ENCODE measurements at places on chromosomes 4 and X. TPM values are rescaled to one million over a fixed set of nuclear protein-coding genes. Genes with fewer than 3 reads are reported as not detected.

Gene GABRE
- total RNA-seq = not detected

Gene YY2
- 2.1 TPM for total RNA-seq

Gene FAT1
- not detected for total RNA-seq

Gene DRP2
- 0.97 TPM for total RNA-seq

DNA sequence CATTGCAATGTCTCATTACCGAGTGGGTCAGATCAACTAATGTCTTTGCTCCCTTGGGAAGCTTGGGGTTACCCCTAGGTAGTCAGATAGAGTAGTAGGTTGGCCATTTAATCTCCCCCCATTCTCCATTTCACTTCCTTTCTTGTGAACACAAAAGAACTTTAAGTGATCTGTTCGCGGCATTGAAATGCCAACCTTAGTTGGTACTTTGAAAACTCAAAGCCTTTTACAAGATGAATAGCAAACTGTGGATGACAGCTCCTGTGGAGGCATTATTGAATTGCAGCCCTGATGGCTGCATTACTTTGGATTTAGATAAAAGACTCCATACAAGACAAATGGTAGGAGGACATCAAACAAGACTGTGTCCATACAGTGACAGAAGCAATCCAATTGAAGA lies 469.1 kb downstream of the GBA3 start:
- H3K4me3 ChIP-seq = no peak overlapping the region
- DNase-seq = no peak
- H3K27ac ChIP-seq = no peak overlapping the region
- no peaks in the 10 kb centered on the region for H3K4me1 ChIP-seq

DNA sequence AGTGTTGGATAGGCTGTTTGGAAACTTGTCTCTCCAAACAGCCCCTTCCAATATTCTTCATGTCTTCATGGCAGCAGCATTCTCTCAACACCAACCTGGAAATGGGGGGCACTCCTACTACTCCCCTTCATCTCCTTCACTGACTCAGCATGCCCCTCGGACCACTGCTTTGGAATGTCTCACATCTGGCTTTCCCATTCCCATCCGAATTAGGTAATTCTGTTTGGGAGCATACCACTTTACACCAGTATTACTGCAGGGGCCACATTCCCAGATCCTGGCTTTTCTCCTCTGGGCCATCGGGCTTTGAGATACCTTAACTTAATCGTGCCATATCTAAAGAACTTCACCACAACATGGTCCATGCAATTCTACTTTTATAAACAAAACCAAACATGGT lies 100.8 kb downstream of the MAML3 start:
- H3K27me3 ChIP-seq = peaks cover 12% of the 10 kb centered on the region
- no peak overlapping the region for H3K4me3 ChIP-seq
- peaks cover 2% of the 10 kb centered on the region for H3K36me3 ChIP-seq
- H3K27ac ChIP-seq = no peak overlapping the region

- H3K4me3 ChIP-seq = no peak overlapping the region
- peaks cover 10% of the 10 kb centered on the region for H3K4me1 ChIP-seq
- no peaks in the 10 kb centered on the region for H3K36me3 ChIP-seq
- H3K27me3 ChIP-seq = peaks cover 2% of the 10 kb centered on the region
These were observed 43.9 kb downstream of the CLNK start for GRCh38 chr4:10640561-10641201.

DNA sequence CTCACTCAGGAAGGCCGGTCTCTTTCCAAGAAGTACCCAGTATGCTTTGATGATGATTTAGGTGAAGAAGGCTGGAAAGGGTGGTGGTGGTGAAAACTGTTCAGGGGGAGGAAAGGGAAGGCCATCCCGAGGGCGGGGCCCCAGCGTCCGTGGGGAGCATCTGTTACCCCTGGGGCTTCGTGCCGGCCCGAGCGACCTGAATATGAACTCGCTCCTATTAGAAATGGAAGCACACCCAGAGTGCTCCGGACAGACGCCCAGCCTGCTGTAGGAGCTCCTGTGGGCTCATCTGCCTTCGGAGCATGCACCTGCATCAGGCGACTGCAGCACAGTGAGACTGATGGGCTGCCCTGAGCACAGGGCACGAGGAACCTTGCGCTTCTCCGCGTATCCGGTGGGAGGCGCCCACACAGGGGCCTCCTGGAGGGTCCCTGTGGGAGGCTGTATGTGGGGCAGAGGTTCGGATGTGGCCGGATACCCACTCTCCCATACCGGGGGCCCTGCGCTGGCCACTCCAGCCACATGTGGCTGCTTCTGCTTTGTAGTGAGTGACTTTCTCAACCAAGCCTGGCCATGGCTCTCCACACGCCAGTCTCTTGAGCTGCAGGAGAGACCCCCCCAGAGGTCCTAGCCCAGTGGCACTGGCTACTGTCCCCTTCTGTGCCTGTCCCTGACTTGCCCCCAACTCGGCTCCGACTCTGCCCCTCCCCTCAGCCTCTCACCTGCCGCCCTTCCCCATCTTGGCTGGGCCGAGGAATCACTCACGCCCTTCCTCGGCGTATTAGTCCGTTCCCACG lies 36.7 kb downstream of the FGFRL1 start:
- H3K4me1 ChIP-seq = peaks cover 2% of the 10 kb centered on the region
- peaks cover 13% of the 10 kb centered on the region for H3K27me3 ChIP-seq
- DNase-seq = no peak
- H3K4me3 ChIP-seq = no peak overlapping the region

DNA sequence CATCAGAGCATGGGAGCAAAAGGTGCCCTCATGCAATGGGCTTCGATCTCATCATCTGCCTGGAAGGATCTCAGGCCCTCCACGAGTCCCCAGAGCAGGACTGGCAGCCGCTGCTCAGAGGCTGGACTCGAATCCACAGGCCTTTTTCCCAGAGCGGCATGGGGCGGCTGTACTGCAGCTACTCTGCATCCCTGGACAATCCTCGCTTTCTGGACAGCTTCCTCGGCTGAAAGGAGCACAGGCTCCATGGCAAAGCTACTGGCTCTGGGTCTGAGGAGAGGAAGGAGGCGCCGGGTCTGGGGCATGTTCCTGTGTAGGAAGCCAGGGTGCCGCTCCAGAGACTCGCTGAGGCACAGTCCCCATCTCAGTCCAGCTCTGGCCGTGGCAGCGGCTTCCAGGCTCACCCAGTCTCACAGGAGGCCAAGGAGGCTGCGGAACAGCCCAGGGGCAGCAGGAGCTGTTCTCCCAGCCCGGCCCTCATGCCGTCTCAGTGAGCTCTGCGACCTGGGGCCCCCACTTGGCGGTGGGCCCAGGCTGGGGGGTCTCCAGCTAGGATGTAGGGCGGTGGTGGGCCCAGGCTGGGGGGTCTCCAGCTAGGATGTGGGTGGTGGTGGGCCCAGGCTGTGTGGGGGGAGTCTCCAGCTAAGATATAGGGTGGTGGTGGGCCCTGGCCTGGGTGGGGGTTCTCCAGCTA lies 2.7 kb upstream of the SPON2 start:
- no peak overlapping the region for H3K27ac ChIP-seq
- peaks cover 23% of the 10 kb centered on the region for H3K27me3 ChIP-seq
- peaks cover 10% of the 10 kb centered on the region for H3K36me3 ChIP-seq
- H3K4me1 ChIP-seq = peaks cover 20% of the 10 kb centered on the region
- no peak overlapping the region for H3K4me3 ChIP-seq

GRCh38 chr4:126192506-126192905 lies 877.8 kb downstream of the FAT4 start:
- H3K4me3 ChIP-seq = no peak overlapping the region
- no peak for DNase-seq
- no peaks in the 10 kb centered on the region for H3K27me3 ChIP-seq

DNA sequence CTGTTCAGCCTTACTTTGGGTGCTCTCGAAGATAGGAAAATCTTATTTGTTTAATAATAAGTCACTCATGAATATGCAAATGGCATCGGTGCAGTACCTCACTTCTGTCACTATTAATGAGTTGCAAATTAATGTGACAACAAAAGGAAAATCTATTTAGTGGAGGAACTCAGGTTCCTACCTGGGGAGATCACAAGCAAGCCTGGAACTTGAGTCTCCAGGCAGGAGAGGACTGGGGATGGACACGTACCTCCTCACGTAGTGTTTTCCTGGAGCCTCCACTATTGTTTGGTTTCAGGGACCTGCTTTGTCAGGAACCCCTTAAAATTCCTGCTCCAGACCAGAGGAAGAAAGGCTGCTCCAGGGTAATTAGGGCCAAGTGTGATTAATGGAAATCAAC lies 82.1 kb downstream of the BCOR start:
- H3K4me1 ChIP-seq = peaks cover 20% of the 10 kb centered on the region
- peaks cover 1% of the 10 kb centered on the region for H3K36me3 ChIP-seq
- no peak for DNase-seq
- peaks cover 8% of the 10 kb centered on the region for H3K27me3 ChIP-seq
- H3K27ac ChIP-seq = no peak overlapping the region

DNA sequence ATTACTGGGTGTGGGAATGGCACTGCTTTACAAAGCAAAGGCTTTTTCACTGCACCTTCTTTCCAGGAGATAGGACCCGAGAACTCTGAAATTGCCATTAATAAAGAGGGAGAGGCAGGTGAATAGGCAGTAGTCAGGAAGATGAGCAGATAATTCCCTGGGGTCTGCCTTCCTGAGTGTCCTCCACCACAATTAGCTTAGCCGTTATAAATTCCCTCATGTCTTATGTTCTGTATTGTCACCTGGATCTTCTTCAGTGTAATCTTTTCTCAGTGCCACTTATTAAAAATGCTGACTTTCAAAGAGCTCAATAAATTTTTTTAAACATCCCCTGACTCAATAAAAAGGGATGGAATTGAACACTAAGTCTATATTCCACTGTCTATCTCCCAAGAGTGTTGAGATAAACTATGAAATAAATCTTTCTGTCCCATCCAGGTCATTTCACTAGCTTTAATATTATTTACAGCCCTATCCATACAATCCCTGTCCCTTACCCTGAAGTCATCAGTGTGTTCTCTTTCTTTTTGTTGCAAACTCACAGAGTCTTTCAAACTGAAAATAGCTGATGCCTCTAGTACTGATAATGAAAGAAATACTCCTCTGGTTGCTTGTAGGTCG lies 272.2 kb upstream of the NRK start:
- no peak overlapping the region for H3K4me3 ChIP-seq
- H3K27me3 ChIP-seq = no peaks in the 10 kb centered on the region
- no peak overlapping the region for H3K27ac ChIP-seq

- no peaks in the 10 kb centered on the region for H3K36me3 ChIP-seq
- peak overlapping the region; percentile 8 for H3K4me3 ChIP-seq
These were observed 24.8 kb downstream of the ZFYVE28 start for GRCh38 chr4:2393353-2394270.

DNA sequence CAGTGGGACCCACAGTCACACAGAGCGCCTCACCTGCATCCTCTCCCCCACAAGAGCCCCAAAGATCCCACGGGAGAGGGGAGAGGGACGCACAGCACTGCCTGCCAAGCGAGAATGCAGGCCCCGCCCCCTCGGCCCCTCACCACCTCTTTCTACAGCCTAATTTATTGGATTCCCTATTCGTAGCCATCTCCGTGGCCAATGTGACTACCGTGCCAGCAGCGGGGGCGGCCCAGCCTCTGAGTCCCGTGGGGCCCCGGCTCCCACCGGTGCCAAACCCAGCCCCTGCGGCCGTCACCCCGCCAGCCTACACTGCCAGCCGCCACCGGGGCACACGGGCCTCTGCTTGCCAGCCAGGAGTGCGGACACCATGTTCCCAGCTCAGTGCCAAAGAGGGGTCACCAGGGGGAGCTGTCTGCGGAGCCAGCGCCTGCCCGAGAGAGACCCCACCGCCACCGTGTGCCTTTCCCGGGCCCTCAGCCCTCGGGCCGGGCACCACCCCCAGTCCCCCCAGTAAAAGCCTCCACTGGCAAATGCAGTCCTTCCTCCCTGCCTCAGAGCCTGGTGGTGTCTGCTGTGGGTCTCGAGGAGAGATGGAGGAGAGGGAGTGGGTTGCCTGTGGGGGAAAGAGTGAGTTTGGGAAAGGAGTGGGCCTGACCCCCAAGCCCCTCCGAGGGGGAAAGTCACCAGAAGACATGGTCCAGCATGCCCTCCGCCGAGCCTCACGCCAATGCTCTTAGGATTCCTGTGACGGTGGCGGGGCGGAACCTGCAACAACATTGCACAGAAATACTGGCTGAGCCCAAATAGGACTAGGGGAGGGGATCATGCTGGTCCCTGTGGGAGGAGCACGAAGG lies 19.6 kb upstream of the PLXNB3 start:
- H3K4me3 ChIP-seq = no peak overlapping the region
- H3K27me3 ChIP-seq = peaks cover 2% of the 10 kb centered on the region
- DNase-seq = no peak
- no peak overlapping the region for H3K27ac ChIP-seq

DNA sequence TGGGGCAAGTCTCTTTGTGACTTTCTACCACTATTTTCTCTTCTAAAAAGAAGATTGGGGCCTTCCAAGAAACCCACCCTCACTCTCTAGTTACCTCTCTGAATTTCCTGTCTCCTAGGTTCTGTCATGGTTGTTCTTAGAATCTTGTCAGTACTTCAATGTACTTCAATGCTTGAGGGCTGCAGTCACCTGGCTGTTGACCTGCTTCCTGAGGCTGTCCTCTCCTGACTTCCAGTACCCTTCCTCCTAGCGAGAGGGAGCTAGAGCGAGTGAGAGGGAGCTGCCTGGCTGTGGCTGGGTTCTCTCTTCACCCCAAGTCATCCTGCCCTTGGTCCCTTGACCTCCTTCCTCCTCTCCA lies 17.7 kb downstream of the CD99L2 start:
- DNase-seq = peak; percentile 47
- peaks cover 8% of the 10 kb centered on the region for H3K36me3 ChIP-seq
- H3K27ac ChIP-seq = peak overlapping the region; percentile 94
- H3K27me3 ChIP-seq = no peaks in the 10 kb centered on the region
- H3K4me3 ChIP-seq = peak overlapping the region; percentile 12

GRCh38 chr4:39367166-39367565 lies 1.0 kb upstream of the RFC1 start:
- H3K4me1 ChIP-seq = peaks cover 24% of the 10 kb centered on the region
- H3K27ac ChIP-seq = peak overlapping the region; percentile 95
- no peak overlapping the region for H3K4me3 ChIP-seq
- no peaks in the 10 kb centered on the region for H3K27me3 ChIP-seq
- H3K36me3 ChIP-seq = peaks cover 27% of the 10 kb centered on the region
- no peak for DNase-seq

DNA sequence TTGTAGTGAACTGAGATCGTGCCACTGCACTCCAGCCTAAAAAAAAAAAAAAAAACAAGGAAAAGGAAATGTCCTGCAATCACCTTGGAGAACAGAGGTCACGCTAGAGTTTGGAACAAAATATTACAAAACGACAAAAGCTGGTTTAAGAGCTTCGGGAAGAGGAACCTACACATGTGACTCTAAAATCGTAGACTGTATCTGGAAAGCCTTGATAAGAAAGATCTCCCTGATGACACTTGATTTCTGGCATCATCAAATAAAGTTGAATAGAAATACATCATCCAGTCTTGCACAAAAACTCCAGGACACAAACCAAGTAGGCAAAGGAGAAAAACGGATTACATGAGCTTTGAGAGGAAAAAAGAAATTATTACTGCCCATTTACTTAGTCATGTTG lies 31.1 kb upstream of the DOCK11 start:
- DNase-seq = no peak
- peaks cover 2% of the 10 kb centered on the region for H3K27me3 ChIP-seq
- H3K4me3 ChIP-seq = no peak overlapping the region
- no peaks in the 10 kb centered on the region for H3K36me3 ChIP-seq
- no peaks in the 10 kb centered on the region for H3K4me1 ChIP-seq

GRCh38 chr4:85153221-85153620 lies 186.7 kb upstream of the WDFY3 start:
- peaks cover 2% of the 10 kb centered on the region for H3K27me3 ChIP-seq
- H3K36me3 ChIP-seq = no peaks in the 10 kb centered on the region
- H3K4me3 ChIP-seq = no peak overlapping the region
- no peaks in the 10 kb centered on the region for H3K4me1 ChIP-seq
- no peak overlapping the region for H3K27ac ChIP-seq

Data from activated CD8-positive, alpha-beta T cell treated with anti-CD3 and anti-CD28 coated beads, Interleukin-2, amount 10 ng/mL, durations not matched to agents 7 days and 5 days (primary cell).